ENCODE measurements at places on chromosomes 3 and 15. TPM values are rescaled to one million over a fixed set of nuclear protein-coding genes. Genes with fewer than 3 reads are reported as not detected.

Gene PLSCR5
- total RNA-seq: not detected

Gene SLC6A1
- total RNA-seq: not detected

Gene XCR1
- total RNA-seq: not detected

Gene CRABP1
- total RNA-seq: not detected

Gene PPP1R14D
- total RNA-seq: not detected

Gene RASL12
- total RNA-seq: not detected

Gene C2CD4A
- 0.21 TPM for total RNA-seq

Gene CLDN16
- total RNA-seq: 1.3 TPM

Gene ADAMTS17
- 1.7 TPM for total RNA-seq

Gene TMEM89
- total RNA-seq: not detected

Gene TLR9
- total RNA-seq: under 0.01 TPM

Gene PRSS50
- not detected for total RNA-seq

Gene C2CD4B
- total RNA-seq: not detected

Gene PGBD4
- 1.5 TPM for total RNA-seq

Gene STRC
- 0.72 TPM for total RNA-seq

Gene CAMP
- 27.3 TPM for total RNA-seq

Gene PPP1R2
- total RNA-seq: 95.7 TPM

Gene RAB6B
- under 0.01 TPM for total RNA-seq

Gene TTC23
- 16.2 TPM for total RNA-seq

Gene EXD1
- total RNA-seq: 0.72 TPM

Gene ZPLD1
- 1.7 TPM for total RNA-seq

Gene CRBN
- 68.7 TPM for total RNA-seq

Gene CYP1A2
- total RNA-seq: not detected

Gene ZCWPW2
- 0.21 TPM for total RNA-seq

Gene ATP13A5
- total RNA-seq: not detected

Gene CRYGS
- total RNA-seq: 0.48 TPM

Gene TF
- under 0.01 TPM for total RNA-seq

Gene PLCB2
- not detected for total RNA-seq

Gene UTS2B
- not detected for total RNA-seq

Gene ARGFX
- not detected for total RNA-seq

Gene PRRT3
- total RNA-seq: 0.72 TPM

Gene MEX3B
- total RNA-seq: 0.64 TPM

Gene LPP
- total RNA-seq: 30.4 TPM

Gene IGF2BP2
- 42.4 TPM for total RNA-seq

Gene CLRN1
- total RNA-seq: not detected

Gene ST8SIA2
- total RNA-seq: not detected

Gene SLC28A2
- not detected for total RNA-seq

Gene SERPINI2
- not detected for total RNA-seq

Gene DAPK2
- 1.7 TPM for total RNA-seq

Gene LMOD3
- total RNA-seq: not detected

Gene LMAN1L
- not detected for total RNA-seq

Gene ILDR1
- 0.96 TPM for total RNA-seq

Gene UBL7
- 38.8 TPM for total RNA-seq

Gene VILL
- total RNA-seq: 25.5 TPM

Gene CCR4
- not detected for total RNA-seq

Gene POU1F1
- not detected for total RNA-seq

Gene PLA2G4E
- 0.96 TPM for total RNA-seq

Gene FBLN2
- total RNA-seq: 17.4 TPM

Gene KLHL40
- not detected for total RNA-seq

Gene MESP2
- 0.48 TPM for total RNA-seq

Gene NANOGP8
- 0.24 TPM for total RNA-seq

Gene CSPG5
- total RNA-seq: 0.21 TPM

Gene CYB561D2
- 28.4 TPM for total RNA-seq

Gene TIPIN
- total RNA-seq: 12.4 TPM

Gene GMNC
- total RNA-seq: not detected

Gene SPTSSB
- 1.4 TPM for total RNA-seq

Gene SLC12A8
- total RNA-seq: 20.7 TPM

All from tracheal epithelial cell (primary cell).